ENCODE measurements at places on chromosomes 2 and 18.

DNA sequence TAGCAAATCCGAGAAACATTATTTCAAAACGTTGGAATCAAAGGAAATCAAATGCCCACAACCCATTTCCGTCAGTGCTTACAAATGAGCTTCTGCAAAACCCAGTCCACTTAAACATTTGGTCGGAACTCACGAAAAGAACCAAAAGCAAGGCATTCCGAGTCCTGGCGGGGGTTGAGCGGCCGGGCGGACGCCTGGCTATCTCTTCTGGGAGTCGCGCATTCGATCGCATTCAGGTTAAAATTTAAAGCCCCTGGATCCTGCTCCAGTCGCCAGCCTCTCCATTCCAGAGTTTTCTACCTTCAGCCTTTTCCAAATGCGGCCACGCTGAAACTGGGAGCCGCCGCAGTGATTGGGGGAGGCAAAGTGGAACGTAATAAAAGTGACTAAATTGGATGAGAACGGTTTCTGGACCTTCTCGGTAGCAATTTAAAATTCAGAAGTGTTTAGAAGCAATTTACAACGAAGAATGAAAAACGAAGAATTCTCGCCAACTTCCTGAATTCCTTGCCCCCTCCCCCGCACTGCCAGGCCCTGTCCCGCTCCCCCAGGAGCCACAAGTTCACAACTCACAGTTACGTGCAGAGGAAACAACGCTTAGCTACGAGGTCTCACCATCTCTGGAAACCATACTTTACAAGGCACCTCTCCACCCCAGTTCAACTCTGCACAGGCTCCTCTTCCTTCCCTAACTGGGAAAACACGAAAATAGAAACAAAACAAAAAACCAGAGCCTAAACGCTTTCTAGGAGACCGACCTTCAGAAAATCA lies 1.7 kb upstream of the GATA6 start:
- DNase-seq = no peak

GRCh38 chr2:234792621-234793022 lies 159.2 kb upstream of the SH3BP4 start:
- no peak for DNase-seq

DNA sequence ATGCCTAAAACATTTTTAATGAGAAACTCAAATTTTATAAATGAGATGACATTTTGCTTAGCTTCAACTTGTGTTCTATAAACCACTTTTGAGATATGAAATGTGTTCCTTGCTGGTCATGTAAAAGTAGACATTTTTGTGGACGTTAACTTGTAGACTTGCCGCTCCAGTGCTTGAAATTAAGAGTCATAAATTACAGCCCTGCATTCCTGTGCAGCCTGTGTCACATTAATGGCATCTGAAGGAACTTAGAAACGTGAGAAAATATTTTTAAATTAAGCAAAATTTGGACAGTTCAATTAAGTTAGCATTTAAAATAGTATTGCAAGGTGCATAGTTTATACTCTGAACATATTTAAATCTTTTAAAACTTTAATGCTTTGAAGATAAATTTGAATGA lies 98.3 kb upstream of the LDLRAD4 start:
- no peak for DNase-seq

- DNase-seq = no peak
Observed at GRCh38 chr2:81194176-81194575, 889.6 kb upstream of the LRRTM1 start.

DNA sequence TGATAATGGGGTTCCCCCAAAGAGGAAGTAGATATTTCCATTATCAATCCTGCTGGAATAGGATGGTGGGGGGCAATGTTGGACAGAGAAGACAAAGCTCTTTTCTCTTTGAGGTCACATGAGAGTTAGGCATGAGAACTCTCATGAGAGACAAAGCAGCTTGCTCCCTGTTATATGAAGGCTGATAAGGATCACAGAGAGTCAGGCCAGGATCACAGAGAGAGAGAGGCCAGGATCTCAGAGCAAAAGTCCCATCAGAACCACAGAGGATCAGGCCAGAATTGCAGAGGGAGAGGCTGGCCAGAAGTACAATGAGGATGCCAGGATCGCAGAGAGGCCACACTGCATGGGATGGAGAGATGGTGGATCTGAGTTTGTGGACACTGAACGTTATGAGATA lies 457.1 kb downstream of the LPIN1 start:
- DNase-seq = no peak

- no peak for DNase-seq
Observed at GRCh38 chr2:215522237-215522636, 86.4 kb upstream of the FN1 start.

DNA sequence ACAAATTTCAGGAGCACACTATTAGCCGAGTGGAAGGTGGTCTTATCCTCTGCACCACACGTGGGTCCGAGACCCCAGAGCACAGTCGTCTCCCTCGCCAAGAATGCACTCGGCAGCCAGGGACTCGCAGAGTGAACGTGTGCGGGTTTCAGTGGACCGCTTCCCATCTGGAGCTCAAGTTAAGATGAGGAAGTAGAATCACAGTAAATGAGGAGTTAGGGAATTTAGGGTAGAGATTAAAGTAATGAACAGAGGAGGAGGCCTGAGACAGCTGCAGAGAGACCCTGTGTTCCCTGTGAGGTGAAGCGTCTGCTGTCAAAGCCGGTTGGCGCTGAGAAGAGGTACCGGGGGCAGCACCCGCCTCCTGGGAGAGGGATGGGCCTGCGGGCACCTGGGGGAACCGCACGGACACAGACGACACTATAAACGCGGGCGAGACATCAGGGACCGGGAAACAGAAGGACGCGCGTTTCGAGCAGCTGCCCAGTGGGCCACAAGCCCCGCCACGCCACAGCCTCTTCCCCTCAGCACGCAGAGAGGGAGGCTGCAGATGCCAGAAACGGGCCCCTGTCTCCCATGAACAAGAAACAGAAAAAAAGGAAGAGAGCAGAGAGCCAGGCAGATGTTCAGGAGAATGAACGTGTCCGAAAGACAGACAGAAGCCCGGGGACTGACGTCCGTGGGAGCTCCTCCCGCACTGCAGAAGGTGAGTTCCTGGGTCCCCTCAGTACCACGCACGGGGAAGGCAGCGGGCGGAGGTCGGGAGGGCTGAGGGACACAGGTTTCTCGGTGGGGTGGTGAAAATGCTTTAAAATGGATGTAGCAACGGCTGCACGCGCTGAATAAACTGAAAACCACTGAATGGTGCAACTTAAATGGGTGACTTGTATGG lies 5.4 kb upstream of the KCNG2 start:
- no peak for DNase-seq

Data from germinal center (tissue), 1 donor.